WTC11 (cell line): ENCODE measurements at places on chromosomes 6 and 20. TPM values are rescaled to one million over a fixed set of nuclear protein-coding genes. Genes with fewer than 3 reads are reported as not detected.

GRCh38 chr6:41675992-41676391 lies 37.7 kb downstream of the MDFI start:
- H3K27ac ChIP-seq, result no peak overlapping the region
- peaks cover 59% of the 10 kb centered on the region for H3K4me1 ChIP-seq
- peaks cover 12% of the 10 kb centered on the region for H3K27me3 ChIP-seq
- no peaks in the 10 kb centered on the region for H3K36me3 ChIP-seq
- no peak overlapping the region for H3K4me3 ChIP-seq

FBXO5 gene
- 40.5 to 47.4 TPM (median 42.3 TPM) in 3 replicates for total RNA-seq

GRCh38 chr6:9272671-9273070 lies 837.3 kb upstream of the SLC35B3 start:
- H3K27me3 ChIP-seq, result no peaks in the 10 kb centered on the region
- no peak overlapping the region for H3K27ac ChIP-seq
- no peaks in the 10 kb centered on the region for H3K36me3 ChIP-seq
- DNase-seq, result no peak

DNA sequence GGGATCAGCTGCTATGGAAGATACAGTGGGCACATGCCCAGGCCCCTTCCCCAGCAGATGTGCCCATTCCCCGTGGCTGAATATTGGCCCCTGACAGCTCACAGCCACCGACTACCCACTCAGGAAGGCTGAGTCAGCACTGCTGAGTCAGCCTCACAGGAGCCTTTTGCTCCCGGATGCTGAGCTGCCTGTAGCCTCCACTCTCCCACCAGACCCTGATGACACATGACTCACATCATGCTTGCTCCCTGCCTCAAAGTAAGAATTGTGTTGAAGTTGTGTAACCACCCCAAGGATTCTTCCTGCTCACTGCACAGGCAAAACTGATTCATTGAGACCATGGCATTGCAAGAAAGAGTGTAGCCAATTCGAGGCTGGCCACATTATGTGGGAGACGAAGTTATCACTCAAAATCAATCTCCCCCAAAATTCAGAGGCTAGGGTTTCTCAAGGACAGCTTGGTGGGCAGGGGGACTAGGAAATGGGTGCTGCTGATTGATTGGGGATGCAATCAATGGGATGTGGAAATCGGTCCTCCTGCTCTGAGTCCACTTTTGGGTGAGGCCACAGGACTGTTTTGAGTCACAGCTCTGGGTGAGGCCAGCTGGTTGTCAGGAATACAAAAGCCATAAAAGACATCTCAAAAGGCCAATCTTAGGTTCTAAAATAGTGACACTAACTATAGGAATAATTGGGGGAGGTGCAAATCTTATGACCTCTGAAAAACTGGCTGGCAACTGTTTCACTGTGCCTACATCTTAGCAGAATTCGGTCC lies 556.6 kb upstream of the CDH4 start:
- H3K4me3 ChIP-seq, result no peak overlapping the region
- no peak overlapping the region for H3K27ac ChIP-seq
- H3K4me1 ChIP-seq, result peaks cover 63% of the 10 kb centered on the region
- DNase-seq, result no peak
- peaks cover 9% of the 10 kb centered on the region for H3K27me3 ChIP-seq
- peaks cover 19% of the 10 kb centered on the region for H3K36me3 ChIP-seq

GRCh38 chr20:51507216-51508036 lies 35.1 kb downstream of the NFATC2 start:
- no peaks in the 10 kb centered on the region for H3K4me1 ChIP-seq
- no peak overlapping the region for H3K4me3 ChIP-seq
- no peak overlapping the region for H3K27ac ChIP-seq
- no peaks in the 10 kb centered on the region for H3K36me3 ChIP-seq

LPIN3 gene
- 7.9 to 8.5 TPM (median 8.2 TPM) in 3 replicates for total RNA-seq

TRMT11 gene
- 27.5 to 32.7 TPM (median 32.3 TPM) in 3 replicates for total RNA-seq

WASF1 gene
- 22.3 to 28.9 TPM (median 27.7 TPM) in 3 replicates for total RNA-seq

DNA sequence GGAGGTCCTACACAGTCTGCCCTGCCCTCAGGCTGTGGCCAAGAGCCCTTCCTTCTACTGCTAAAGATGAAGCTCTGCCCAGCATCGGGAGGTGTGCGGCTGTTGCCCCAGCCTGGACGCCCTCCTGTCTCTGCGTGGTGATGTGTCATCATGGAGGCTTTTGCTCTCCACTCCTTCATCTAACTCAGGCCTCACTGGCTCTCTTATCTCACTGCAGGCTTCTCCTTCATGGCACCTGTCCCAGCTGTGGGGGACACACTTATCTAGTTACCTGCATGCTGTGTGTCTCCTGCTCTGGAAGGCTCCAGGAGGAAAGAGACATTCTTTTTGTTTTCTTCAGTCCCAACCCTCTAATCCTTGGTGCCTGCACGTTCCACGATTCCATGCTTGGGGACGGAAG lies 89.1 kb downstream of the PSMG4 start:
- DNase-seq, result no peak
- no peak overlapping the region for H3K4me3 ChIP-seq
- H3K36me3 ChIP-seq, result peaks cover 4% of the 10 kb centered on the region; the same call in 1 of the 2 replicates
- no peak overlapping the region for H3K27ac ChIP-seq
